ENCODE measurements at places on chromosomes 1 and 21. TPM values are rescaled to one million over a fixed set of nuclear protein-coding genes. Genes with fewer than 3 reads are reported as not detected.

DMRTA2 gene
- 1.8 TPM for total RNA-seq

ZBTB8B gene
- total RNA-seq = 0.07 TPM

F5 gene
- not detected for total RNA-seq

AMIGO1 gene
- total RNA-seq = not detected

ZNF672 gene
- total RNA-seq = 27.4 TPM

C1QTNF12 gene
- total RNA-seq = not detected

LIN28A gene
- not detected for total RNA-seq

- no peak for DNase-seq
These were observed 62.8 kb downstream of the NRIP1 start for GRCh38 chr21:15001857-15002606.

DNA sequence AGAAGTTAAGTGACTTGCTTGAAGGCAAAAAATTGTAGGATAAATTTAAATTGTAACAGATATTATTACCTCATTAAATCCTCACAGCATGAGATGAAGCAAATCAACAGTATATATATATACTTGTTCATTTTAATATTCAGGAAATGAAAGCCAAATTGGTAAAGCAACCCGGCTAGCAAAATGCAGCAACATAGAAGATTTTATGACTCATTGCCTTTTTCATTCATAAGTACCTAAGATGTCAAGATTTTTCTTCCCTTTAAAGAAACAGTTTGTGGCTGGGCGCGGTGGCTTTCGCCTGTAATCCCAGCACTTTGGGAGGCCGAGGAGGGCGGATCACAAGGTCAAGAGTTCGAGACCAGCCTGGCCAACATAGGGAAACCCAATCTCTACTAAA, 190.5 kb upstream of the NRIP1 start:
- DNase-seq = no peak

GRCh38 chr1:61453111-61453961, 271.6 kb downstream of the TM2D1 start:
- DNase-seq = peak; percentile 76

- DNase-seq = no peak
These were observed 64.2 kb upstream of the DPH5 start for GRCh38 chr1:101089613-101090338.

DNA sequence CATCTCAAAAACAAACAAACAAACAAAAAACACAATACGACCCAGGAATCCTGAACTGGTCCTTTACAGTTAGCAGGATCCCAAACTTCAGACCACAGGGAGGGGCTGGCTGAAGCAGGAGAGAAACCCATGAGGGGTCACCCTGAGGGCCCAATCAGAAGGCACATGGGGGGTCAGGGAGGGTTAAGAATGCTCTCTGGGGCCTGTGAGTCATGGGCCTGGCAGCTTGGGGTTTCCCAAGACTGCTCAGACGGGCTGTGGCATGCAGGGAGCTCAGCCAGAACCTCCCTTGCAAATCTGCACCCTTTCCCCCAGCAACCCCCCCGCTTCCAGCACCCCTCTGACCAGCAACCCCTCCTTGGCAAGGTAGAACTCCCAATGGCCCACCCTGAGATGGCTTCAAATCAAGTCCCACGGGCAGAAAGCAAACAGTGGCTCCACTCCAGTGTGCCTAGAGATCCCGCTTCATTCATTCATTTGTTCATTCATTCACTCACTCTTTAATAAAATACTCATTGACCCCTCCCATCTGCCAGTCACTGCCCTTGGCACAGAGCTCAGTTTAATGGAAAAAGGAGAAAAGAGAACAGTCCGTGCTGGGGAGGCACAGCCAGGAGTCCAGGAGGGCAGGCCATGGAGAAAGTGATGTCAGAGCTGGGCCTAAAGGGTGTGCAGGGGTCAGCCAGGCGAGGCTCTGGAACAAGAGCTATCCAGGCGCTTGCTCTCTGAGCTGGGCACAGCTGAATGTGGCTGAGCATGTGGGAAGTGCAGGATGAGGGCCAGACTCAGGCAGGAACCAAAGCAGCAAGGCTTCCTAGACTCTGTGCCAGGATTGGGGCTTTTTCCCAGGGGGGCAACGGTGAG, 8.2 kb downstream of the UQCRHL start:
- DNase-seq = peak; percentile 97

- DNase-seq = no peak
These were observed 58.2 kb downstream of the FAF1 start for GRCh38 chr1:50901872-50902271.

DNA sequence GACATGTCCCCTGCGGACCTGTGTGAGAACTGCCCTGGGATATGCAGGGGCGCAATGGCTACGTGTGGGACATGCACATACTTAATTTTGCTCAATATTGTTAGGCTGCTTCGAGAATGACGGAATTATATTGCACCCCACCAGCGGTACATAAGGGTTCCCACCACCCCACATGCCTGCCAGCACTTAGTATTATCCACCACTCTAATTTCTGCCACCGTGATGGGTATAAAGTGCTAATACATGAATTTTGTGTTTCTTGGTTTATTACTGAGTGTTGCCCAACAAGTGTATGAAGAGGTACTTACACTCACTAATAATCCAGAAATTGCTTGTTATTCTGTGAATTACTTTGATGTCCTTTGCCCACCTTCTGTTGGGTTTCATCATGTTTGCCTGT, 52.1 kb upstream of the ACOT11 start:
- DNase-seq = no peak

Measured in A172 (cell line).